Suppressor macrophage (primary cell): ENCODE measurements at places on chromosomes 1 and 21.

GRCh38 chr1:235073331-235073967 is 55.2 kb downstream of the TOMM20 start:
- peak; percentile 86 for DNase-seq

DNA sequence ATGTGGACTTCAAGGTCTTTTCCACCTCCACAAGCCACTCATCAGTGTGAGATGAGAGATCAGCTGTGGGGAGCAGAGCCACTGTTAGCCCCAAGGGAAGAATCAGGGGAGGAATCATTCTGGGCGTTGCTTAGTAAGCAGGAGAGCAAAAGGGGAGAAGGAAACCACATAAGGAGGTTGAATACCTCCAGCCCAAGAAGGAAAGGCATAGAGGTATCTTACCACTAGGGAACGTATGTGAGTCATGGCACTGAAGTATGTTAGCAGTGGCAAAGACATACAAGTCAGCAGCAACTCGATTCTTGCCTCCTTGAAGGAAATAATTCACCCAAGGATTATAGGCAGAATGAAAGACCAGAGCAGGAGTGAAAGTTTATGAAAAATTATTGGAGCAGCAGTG is 31.6 kb upstream of the SLC5A9 start:
- DNase-seq = no peak

DNA sequence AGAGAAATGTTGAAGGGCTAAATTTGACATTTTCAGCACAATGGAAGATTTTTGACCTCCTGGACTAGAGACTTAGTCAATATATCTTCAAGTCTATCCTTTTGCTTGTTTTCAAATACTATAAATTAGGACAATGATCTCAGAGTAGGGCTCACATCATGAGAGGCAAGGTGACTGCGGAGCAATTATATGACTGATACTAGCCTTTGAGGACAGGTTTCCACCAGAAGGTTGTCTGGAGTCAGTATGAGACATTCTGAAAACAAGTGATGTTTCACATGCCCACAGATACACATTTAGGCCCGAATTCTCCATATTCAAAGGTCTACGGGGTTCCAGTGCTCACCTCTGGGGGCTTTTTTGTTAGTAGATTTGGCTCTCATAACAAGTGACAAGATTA is 142.3 kb upstream of the SAMSN1 start:
- DNase-seq = no peak

DNA sequence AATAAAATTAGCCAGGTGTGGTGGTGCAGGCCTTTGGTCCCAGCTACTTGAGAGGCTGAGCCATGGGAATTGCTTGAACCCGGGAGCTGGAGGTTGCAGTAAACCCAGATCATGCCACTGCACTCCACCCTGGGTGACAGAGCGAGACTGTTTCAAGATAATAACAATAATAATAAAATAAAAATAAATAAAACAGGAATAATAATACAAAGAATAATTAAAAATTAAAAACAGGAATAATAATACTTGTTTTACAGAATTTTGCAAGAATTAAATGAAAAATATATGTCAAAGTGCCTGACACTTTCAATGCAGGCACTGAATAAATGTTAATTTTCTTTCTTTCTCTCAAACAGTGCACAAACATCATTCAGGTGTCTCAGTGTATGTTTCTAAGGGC is 26.5 kb upstream of the CTH start:
- DNase-seq = no peak

DNA sequence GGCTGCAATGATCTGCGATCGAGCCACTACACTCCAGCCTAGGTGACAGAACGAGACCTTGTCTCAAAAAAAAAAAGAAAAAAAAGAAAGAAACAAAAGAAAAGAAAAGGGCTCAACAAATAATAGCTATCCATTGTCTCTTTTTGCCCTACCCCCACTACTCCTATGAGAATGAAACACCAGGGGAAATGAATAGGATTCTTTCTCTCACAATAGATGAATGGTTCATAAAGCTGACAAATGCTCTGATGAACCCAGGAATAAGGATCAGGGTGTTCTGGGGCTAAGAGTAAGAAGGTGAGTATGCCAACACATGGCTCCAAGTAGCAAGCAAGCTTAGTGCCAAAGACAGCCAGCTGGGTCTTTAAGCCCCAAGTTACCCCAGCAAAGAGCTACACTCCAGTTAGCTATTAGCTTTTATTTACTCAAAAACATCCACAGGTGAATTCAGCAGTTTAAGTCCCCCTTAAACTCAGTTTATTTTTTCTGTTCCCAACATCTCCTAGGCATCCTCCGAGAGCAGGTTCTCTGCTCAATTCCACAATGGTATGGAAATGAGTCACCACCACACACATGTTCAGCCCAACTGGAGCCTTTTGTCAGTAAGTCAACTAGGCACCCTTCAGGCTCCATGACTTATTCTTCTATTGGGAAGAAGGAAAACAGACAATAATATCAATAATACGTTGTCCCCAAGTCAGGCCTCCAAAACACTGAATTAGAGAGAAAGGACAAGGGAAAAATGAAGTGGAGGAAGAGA is 4.2 kb downstream of the ADORA3 start:
- DNase-seq = no peak

- no peak for DNase-seq
Measured at GRCh38 chr1:16144325-16145029, 11.4 kb downstream of the EPHA2 start.

GRCh38 chr1:114286179-114286578 is 132.5 kb upstream of the SYT6 start:
- no peak for DNase-seq

GRCh38 chr1:230429067-230429735 is 3.1 kb upstream of the PGBD5 start:
- DNase-seq = peak; percentile 76

DNA sequence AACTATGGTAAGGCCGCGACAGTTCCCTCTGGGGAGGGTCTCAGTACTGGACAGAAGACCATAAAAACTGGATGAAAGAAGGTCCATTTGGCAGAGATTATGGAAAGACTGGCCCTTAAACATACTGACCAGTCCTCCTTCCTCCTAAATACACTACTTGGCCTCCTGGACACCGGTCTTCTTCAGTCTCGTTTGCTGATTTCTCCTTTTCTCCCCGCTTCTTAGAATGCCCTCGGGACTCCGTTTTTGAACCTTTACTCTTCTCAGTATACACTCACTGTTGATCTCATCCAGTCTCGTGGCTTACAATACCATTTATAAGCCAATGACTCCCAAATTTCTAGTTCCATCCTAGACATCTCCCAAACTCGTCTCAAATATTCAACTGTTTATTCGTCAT is 694 bp upstream of the MRPL9 start:
- DNase-seq = no peak

DNA sequence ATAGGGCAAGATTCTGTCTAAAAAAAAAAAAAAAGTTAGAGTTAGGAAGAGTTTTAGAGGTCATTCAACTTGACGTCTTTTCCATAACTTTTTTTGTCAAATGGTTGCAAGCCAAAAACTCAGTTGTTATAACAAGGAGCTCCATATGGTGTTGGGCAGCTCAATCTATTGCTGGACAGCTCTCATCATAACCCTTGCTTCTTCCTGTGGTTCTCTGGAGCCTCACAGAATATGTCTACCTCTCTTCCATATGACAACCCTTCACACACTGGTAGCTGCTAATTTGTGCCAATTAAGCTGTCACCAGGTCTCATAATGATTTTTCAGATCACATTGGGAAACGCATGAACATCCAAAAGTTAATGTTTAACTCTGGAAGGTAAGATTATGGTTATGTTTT is 57.8 kb upstream of the SLC16A1 start:
- no peak for DNase-seq

DNA sequence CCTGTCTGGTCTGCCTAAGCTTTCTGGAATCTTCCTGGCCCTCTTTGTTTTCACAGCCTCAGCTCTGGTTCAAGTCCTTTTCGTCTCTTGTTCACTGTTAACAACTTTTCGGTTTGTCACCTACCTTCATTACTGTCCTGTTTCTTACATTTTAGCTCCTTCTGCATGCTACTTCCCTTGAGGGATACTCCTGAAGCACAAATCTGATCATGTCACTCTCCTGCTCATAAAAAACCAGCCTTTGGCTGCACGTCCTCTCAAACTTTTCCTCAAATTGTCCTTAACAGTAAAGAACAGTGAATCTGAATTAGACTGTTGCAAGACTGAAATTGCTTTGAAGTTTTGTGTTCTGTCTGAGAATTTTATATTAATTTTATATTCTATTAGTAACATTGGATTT is 3.3 kb downstream of the RAVER2 start:
- no peak for DNase-seq

DNA sequence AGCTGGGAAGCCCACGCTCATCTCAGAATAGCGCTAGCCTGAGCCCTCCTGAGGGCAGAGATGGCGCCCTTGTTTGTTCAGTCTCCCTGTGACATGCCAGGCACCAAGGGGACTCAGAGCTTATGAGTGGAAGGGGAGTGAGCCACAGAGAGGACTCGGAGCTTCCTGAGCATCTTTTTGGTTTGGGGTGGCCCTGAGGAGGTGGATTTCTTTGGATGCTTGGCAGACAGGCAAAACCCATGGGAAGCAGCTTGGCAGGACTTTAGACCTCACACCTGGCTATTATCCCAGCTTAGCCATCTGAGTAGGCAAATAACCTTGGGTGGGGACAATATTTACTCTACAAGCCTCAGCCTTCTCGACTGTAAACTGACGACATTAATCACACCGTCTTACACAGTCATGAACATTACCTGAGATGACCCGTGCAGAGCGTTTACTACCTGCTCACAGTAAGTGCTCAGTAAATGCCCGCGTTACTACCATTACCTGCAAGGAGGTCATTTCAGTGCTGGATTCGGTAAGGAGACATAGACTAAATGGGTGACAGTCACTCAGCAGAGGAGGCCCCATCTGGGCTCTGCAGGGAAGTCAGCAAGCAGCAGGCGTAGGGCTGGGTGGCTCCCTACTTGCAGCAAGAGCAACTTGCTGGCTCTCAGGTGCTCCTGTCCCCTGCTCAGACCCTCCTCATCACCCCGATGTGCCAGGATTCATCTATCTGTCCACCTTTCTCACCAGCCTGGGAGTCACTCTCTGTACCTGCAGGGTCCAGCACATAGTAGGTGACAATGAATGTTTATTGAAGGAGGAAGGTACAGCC is 54.9 kb downstream of the KLHDC7A start:
- DNase-seq = no peak

DNA sequence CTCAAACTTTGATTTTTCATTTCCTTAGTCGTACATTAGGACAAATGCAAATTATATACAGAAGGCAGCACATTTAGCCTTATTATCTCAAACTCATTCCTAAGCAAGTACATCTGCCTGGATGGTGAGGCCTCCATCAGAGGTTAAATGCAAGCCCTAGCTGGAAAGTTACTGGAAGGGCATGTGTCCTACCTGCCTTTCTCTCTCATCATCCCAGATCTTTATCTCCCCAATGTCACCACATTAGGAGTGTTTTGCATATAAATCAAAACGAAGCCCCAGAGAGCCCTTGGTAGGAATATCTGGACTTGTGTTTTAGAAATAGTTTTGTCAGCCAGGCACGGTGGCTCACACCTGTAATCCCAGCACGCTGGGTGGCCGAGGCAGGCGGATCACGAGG is 35.0 kb downstream of the APP start:
- no peak for DNase-seq

DNA sequence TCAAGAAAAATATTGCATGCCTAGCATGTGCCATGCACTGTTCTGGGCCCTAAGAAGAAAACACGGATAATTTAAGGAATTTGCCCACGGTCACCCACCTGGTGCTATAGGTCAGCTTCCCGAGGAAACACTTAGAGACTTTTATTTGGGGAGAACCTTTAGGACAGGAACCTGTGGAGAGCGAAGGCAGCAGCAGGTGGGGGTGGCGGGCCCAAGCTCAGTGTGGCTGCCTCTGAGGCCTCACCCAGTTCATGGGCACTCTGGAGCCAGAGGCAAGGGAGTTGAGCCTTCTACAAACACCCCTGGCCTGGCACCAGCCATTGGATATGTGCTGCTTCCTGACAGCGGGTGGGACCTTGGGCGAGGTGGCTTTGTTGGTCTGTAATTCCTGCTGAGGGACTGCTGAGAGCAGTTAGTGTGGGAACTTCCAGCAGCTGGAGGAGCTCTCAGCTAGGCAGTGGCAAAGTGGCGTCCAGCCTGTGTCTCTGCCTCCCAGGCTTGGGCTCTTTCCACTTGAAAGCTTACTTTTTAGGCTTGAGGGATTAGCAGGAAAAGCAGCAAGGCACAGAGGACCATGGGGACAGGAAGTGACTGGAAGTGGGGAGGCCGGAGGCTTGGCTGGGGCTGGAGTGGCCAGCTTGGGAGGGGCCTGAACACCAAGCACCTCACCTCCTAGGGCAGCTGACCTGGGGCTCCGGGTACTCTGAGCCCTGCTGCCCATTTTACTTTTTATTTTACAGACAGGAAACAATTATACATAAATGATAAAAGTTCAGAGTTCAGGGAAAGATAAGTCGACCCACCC is 19.1 kb downstream of the MRPL37 start:
- no peak for DNase-seq

GRCh38 chr1:178928976-178929375 is 58.1 kb upstream of the ANGPTL1 start:
- no peak for DNase-seq

DNA sequence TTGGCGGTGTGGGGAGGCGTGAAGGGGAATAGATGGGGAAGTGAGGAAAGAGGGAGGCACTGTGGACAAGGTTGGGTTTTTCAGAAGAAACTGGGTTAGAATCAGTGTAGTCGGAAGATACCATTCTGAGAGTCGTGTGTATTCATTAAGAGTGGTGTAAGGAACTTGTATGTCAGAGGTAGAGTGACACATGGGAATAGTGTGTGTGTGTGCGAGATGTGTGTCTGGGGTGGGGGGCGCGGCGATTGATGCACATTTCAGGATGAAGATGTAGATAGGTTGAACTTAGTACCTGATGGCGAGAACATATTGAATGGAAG is 878 bp downstream of the SMG7 start:
- no peak for DNase-seq

DNA sequence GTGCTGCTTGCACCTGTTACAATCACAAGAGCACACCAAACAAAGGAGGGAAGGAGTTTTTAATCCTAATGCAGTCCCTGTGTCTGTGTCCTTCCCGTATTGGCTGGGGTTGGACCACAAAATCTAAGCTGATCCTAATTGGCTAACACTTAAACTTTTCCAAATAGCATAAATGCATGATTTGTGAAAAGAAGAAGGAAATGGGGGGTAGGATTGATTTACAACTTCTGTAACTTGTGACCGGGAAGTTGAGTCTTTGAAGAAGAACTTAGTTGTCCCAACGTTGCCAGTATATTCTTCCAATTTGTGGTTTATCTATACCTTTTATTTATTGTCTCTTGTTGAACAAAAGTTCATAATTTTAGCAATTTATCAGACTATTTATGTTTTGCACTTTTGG is 11.8 kb upstream of the IPP start:
- peak; percentile 15 for DNase-seq

GRCh38 chr1:87111659-87112371 is 197.4 kb downstream of the HS2ST1 start:
- DNase-seq = no peak

- DNase-seq = peak; percentile 33
Measured at GRCh38 chr1:27349784-27350662, 8.2 kb downstream of the SYTL1 start.

DNA sequence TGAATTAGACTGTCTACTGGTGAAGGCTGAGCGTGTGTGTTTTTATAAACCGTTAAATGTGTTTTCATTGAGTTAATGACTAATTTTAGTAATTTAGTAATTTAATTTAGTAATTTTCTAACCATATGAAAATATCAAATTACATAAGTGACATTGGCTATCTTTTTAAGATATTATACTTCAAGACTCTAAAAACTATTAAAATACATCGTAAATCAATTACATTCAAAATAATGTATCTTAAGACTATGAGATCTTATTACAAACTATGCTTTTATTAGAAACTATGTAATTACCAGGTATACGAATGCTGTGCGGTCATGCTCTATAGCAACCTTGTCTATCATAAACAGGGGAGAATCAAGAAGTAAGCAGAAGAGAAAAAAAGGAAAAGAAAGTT is 21.6 kb downstream of the MAP3K21 start:
- DNase-seq = no peak

- no peak for DNase-seq
Measured at GRCh38 chr21:23155281-23155680, 2157.1 kb downstream of the NCAM2 start.
